ENCODE measurements at places on chromosomes 2 and 18. TPM values are rescaled to one million over a fixed set of nuclear protein-coding genes. Genes with fewer than 3 reads are reported as not detected.

ITGB6 gene
- polyA plus RNA-seq, result not detected

TRABD2A gene
- 0.79 TPM for polyA plus RNA-seq

PFN4 gene
- not detected for polyA plus RNA-seq

DNA sequence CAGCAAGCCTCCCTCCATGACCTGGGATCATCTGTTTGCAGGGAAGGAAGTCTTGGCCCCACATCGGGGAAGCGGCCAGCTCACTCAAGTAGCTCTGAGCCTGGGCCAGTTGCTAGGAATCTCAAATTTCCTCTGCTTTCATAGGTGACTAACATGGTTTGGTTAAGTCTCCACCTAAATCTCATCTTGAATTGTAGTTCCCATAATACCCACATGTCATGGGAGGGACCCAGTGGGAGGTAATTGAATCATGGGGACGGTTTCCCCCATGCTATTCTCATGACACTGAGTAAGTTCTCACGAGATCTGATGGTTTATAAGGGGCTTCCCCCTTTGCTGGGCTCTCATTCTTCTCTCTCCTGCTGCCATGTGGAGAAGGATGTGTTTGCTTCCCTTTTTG, 75.2 kb downstream of the LBH start:
- H3K36me3 ChIP-seq, result no peaks in the 10 kb centered on the region
- H3K27ac ChIP-seq, result no peak overlapping the region
- H3K4me1 ChIP-seq, result no peaks in the 10 kb centered on the region
- no peak overlapping the region for H3K4me3 ChIP-seq
- DNase-seq, result no peak

- H3K4me3 ChIP-seq, result no peak overlapping the region
- H3K4me1 ChIP-seq, result peaks cover 10% of the 10 kb centered on the region
- no peak overlapping the region for H3K27ac ChIP-seq
- DNase-seq, result no peak
- no peaks in the 10 kb centered on the region for H3K27me3 ChIP-seq
Observed at GRCh38 chr18:77220726-77221125, 28.9 kb upstream of the GALR1 start.

DNA sequence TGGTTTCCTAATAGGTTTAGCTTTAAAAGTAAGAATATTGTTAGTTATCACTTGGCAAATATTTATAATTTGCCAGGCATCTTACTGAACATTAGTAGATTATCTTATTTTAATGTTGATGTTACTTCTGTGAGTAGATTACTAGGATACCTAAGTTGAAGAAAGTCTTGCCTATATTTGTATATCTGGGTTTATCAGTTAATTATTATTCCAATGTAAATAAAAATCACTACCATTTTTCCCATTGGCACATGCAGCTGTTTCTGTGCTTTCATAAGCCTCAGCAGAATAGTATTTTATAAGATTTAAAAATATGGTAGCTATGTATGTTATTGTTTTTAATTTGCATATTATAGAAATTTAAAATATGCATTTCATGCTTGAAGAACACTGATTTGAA, 16.3 kb upstream of the TRIM43B start:
- H3K36me3 ChIP-seq, result no peaks in the 10 kb centered on the region
- no peak for DNase-seq
- H3K27ac ChIP-seq, result no peak overlapping the region

IKZF2 gene
- polyA plus RNA-seq, result 0.10 TPM

Data from CD14-positive monocyte (primary cell).